ENCODE measurements at places on chromosomes 6 and 20. TPM values are rescaled to one million over a fixed set of nuclear protein-coding genes. Genes with fewer than 3 reads are reported as not detected.

WFDC5 gene
- total RNA-seq = not detected

CCR6 gene
- not detected for total RNA-seq

HSF2 gene
- 11.8 TPM for total RNA-seq

CLVS2 gene
- total RNA-seq = 0.07 TPM

GPX5 gene
- total RNA-seq = not detected

ULBP1 gene
- 0.14 TPM for total RNA-seq
